AG04449 (cell line): ENCODE measurements at places on chromosomes 5 and 9.

DNA sequence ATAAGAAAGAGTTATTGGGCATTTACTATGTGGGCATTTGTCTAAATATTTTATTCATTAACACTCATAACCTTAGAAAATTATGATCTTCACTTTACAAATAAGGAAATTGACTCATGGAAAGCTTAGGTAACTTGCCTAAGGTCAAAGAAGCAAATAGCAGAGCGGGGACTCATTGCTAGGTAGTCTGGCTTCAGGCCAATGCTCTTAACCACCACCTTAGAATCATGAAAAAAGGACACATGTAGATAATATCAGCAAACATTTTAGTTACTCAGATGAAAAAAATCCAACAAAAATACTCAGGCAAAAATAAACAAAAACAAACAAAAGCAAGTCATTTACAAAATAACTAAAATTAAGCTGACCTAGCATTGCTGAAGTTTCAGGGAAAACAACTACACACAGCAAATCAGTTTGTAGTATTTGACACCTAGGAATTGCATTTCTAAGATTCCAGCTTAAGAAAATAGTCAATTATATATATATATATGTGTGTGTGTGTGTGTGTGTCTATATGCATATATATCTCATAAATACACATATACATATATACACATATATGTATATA, 166.0 kb downstream of the HMHB1 start:
- DNase-seq, result no peak

DNA sequence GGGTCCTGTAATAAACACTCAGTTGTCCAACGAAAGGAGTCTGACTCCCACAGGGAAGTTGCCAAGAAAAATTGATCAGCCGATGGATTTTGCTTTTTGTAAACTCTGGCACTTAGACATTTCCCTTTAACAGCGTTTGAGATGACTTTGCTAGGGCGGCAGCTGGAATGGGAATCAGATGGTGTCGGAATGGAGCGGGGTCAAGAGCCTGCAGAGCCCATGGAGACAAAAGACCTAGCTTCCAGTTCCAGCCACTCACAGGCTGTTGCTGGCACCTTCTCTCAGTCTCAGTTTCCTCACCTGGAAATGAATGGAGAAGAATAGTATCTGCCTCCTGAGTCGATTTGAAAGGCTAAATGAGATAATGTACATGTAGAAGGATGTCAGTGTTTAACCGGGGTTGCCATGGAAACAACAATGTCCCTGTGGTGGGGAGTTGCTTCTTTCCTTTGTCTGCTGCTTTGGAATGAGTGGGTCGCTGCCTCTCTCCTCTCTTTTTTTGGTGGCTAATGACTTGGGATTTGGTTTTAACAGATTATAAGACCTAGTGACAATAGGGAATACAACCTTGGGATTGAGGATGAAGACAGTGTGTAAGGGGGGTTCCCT, 137.4 kb downstream of the GAS1 start:
- no peak for DNase-seq

DNA sequence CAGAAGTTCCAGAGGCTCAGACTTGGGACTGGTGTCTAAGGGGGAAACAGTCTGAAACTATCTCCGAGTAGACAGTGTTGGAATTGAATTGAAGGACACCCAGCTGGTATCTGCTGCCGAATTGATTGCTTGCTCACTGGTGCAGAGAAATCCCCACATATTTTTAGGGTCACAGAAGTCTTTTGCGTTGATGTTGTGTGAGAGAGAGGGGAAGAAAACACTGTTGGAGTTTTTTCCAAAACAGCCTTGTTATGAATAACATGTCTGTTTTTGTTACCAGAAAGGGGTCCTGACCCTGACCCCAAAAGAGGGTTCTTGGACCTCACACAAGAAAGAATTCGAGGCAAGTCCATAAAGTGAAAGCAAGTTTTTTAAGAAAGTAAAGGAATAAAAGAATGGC, 81.3 kb downstream of the ALDH7A1 start:
- no peak for DNase-seq

- DNase-seq, result no peak
Measured at GRCh38 chr5:176743868-176744583, 66.3 kb upstream of the UNC5A start.

DNA sequence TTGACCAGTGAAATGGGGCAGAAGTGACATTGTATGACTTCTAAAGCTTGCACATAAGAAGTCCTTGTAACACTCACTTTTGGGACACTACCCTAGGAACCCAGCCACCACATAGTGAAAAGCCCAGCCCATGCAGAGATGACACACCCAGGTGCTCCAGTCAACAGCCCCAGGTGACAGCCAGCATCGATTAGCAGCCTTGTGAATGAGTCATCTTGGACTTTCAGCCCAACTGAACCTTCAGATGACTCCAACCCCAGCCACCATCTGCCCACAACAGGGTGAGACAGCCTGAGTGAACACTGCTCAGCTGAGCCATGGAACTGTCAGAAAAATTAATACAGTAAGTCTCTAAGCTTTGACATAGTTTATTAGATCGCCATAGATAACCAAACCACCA, 458.6 kb downstream of the ZSWIM6 start:
- no peak for DNase-seq

- no peak for DNase-seq
Measured at GRCh38 chr9:100294806-100295205, 57.9 kb downstream of the TEX10 start.
